ENCODE measurements at places on chromosomes 7 and 10. TPM values are rescaled to one million over a fixed set of nuclear protein-coding genes. Genes with fewer than 3 reads are reported as not detected.

DNA sequence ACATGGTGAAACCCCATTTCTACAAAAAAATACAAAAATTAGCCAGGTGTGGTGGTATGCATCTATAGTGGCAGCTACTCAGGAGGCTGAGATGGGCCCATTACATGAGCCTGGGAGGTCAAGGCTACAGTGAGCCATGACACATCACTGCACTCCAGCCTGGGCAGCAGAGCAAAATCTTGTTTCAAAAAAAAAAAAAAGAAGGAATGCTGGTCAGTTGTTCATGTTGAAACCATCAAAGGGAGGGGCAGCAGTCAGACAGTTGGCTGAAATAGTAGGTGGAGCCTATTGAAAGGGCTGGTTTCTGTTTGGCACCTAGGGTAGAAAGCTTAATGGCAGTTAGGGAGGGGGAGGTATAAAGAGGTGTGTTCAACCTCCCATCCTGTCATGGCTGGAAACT lies 323.0 kb downstream of the GALNT17 start:
- peak; percentile 28 for DNase-seq

The SUGCT gene
- 5.6 TPM for total RNA-seq

DNA sequence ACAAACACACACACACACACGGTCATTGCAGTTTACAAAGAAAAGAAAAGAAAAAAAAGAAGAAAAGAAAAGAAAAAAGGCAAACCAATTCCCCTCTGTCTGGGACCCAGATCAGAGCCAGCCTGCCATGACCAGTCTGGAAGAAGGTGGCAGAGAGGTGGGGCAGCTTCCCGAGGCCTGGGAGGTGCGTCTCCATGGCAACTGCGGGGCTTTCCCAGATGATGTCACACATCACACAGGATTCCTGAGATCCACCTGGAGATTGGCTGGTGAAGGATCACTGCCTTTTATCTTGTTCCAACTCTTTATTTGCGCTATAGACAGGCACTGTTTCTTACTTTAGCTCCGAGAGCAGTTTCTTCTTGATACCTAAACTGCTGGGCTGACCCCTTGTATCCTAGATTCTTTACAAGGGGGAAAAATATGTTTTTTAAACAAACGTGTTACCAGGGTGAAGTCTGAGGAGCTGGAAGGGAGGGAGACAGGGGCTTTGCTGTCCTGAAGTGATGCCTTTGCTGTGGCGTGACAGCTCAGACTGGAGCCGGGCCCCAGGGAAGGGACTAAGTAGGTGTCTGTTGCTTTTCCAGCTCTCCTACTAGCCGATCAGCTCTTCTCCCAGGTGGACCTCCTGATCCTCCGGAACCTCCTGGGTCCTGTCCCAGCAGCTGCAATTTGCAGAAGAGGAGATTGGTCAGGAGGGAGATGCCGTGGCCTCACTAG lies 298.5 kb downstream of the KLF6 start:
- peak; percentile 93 for DNase-seq

DNA sequence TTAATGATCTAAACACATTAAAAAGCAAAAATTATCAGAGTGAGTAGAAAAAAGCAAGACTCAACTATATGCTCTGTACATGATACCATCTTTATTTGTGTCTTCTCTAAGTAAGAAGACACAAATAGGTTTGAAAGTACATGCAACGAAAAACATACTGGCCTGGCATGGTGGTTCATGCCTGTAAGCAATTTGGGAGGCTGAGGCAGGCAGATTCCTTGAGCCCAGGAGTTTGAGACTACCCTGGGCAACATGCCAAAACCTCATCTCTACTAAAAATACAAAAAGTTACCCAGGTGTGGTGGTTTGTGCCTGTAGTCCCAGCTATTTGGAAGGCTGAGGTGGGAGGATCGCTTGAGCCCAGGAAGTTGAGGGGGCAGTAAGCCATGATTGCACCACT lies 78.1 kb upstream of the TOMM7 start:
- DNase-seq, result no peak

- DNase-seq, result peak; percentile 27
These were observed 68.7 kb downstream of the CAV1 start for GRCh38 chr7:116593359-116594075.

GRCh38 chr10:97229322-97230015 lies 43.7 kb upstream of the SLIT1 start:
- no peak for DNase-seq

- peak; percentile 76 for DNase-seq
These were observed 106.2 kb downstream of the SNX10 start for GRCh38 chr7:26397796-26398426.

DNA sequence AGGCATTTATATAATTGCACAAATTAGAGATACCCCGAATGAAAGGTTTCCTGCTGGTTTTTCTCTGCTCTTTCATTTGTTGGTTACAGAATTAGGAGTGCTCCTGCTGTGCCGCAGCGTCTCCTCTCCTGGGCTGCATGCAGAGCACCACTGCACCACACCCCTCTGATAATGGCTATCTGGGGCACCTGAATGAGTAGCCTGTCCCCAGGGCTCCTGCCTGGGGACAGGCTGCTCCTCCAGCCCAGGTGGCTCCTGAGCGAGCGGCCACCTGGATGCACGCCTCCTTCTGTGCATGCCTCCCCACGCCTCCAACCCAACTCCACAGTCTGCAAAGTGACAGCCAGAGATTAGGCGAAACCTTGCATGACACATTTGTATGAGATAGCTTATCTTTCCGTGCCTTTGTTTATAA lies 242.6 kb upstream of the FZD8 start:
- no peak for DNase-seq

DNA sequence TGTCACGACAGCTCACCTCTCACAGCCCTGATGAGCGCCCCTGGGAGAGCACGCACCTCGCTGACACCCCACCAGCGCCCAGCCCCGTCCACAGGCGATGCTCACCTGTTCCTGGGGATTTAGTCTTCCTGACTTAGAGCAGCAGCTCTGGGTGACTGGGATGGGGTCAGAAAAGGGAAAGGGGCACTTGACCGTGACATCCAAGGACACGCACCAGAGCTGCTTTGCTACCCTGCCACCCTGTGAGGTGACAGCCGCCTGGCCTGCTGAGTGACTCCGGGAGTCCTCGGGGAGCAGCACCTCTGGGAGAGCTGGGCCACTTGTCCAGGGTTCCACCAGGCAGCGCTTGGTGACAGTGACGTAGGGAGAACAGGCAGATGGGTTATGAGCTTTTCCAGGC lies 148.2 kb downstream of the PRKAG2 start:
- no peak for DNase-seq

DNA sequence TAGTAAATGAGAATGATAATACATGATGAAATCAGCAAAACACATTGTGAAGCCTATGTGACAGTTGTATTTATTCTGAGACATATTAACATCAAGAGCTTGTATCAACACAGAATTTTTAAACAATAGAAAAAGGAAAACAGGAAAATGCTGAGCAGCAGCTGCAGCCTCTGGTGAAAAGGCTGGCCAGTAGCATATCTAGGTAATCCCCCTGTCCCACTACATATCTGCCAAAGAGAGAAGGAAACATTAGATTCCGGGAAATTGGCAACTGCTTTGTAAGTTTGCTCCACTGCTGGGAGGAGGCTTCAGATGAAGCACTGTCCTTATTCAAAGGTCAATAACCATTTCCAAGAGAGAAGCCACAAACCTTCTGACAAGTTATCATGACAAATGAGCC lies 89.4 kb downstream of the RALA start:
- DNase-seq, result no peak

- no peak for DNase-seq
These were observed 213.9 kb upstream of the LRRN3 start for GRCh38 chr7:110877016-110877415.

GRCh38 chr7:141511676-141512396 lies 39.4 kb upstream of the AGK start:
- DNase-seq, result peak; percentile 78

The LIPJ gene
- 0.14 TPM for total RNA-seq

- DNase-seq, result no peak
These were observed 36.5 kb upstream of the SLC39A12 start for GRCh38 chr10:17915181-17915580.

DNA sequence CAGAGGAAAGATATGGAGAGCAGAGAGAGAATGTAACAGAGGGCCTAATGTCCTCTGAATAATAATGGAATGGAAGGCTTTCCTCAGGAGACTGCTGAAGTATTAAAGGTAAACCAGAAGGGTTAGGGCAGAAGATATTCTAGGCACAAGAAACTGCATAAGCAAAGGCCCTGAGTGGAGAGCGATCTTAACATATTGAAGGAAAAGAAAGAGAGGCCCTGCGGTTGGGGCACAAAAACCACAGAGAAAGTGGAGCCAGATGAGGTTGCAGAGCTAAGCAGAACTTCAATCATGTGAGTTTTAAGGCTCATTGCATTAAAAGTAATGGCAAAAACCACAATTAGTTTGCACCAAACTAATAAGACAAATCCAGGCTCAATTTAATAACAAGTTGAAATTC lies 115.8 kb upstream of the VSTM2A start:
- no peak for DNase-seq

DNA sequence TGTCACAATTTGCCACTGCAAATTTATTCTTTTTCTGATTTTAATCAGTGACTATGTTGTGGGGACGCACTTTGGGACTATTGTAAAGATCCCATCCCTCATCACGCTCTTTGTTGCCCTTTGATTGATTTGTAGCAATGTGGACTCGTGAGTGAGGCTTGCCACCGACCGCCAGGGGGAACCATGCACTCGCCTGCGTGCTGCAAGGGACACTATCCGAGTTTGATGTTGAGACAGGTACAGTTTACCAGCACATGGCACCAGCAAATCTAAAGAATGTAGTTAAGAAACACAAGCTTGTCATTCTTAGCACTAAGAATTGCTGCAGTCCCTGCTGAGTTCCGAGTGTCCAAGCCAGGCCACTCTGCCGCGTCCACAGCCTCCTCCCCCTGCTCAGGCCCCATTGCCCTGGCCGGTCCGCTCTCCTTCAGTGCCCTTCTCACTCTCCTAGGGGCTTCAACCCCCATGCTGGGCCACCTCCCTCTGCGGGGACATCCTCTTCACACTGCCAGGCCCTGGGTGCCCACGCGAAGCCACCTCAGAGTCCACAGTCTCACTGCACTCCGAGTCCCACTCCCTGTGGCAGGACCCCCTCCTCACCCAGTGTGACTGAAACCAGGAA lies 2.0 kb upstream of the SFTPA2 start:
- peak; percentile 85 for DNase-seq

- no peak for DNase-seq
These were observed 237.7 kb upstream of the MBL2 start for GRCh38 chr10:53009961-53010907.

- no peak for DNase-seq
These were observed 116.5 kb downstream of the ELAPOR2 start for GRCh38 chr7:86942995-86943394.

The TMEM270 gene
- total RNA-seq, result not detected

The EXOSC1 gene
- total RNA-seq, result 63.6 TPM

GRCh38 chr10:72277340-72277995 lies 3.7 kb downstream of the DDIT4 start:
- DNase-seq, result peak; percentile 12

The NKX6-2 gene
- total RNA-seq, result 0.24 TPM

GRCh38 chr7:127812540-127812939 lies 160.5 kb downstream of the SND1 start:
- peak; percentile 17 for DNase-seq

GRCh38 chr10:97685395-97685958 lies 1.6 kb downstream of the AVPI1 start:
- DNase-seq, result peak; percentile 72

GRCh38 chr10:78529262-78529661 lies 495.6 kb downstream of the RPS24 start:
- DNase-seq, result no peak

DNA sequence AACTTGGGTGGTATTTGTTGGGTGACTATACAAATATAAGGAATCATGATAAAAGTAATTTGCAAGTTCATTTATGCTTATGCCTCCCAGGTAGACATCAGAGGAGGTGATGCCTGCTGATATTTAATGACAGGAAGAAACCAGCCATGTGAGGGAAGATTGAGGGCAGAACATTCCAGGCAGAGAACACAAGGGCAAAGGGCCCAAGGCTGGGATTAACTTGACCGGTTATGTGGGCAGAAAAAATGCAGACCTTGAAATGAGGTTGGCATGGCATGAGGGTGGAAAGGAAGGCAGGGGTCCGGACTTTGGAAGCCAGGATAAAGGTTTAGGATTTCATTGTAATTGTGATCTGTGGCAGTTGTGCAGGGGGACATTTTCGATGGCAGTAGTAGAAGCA lies 68.0 kb upstream of the MTPN start:
- DNase-seq, result no peak

DNA sequence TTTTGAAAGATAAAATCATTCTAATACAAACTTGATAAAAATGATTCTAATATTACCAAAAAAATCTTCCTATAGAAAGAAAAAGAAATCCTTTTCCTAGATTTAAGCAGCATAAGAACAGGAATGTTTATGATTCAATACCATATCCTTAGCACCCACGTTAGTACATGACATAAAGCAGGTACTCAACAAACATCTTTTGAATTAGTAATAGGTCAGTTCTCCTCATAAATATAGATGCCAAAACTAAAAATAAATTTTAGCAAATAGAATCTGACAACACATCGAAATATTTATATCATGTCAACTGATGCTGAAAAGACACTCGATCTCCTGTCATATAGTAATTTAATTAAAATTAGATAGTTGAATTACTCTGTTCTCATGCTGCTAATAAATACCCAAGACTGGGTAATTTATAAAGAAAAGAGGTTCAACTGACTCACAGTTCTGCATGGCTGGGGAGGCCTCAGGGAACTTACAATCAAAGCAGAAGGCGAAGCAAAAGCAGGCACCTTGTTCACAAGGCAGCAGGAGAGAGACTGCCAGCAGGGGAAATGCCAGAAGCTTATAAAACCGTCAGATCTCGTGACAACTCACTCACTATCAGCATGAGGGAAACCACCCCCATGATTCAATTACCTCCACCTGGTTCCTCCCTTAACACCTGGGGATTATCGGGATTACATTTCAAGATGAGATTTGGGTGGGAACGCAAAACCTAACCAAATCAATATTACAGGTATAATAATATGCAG lies 191.8 kb downstream of the HTR7 start:
- peak; percentile 36 for DNase-seq

DNA sequence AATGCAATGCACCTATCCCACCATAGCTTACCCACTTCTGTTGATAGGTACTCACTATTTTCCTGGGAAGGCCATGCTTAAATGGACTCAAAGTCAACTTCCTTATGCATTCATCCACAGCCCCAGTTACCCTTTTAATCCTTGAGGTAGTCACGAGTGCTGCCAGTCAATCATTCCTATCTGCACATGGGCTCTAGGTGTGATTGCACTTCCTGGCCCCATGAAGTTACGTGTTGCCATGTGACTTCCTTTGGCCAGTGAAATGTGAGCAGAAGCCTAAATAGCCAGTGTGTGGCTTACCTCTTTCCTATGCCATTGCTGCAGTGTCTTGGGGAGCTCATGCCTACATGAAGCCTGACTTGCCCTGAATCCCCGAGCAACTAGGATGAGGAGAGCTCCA lies 23.5 kb upstream of the EIF5AL1 start:
- no peak for DNase-seq

All from GM23338 (cell line).